GM10248 (cell line): ENCODE measurements at places on chromosomes 16 and 17.

DNA sequence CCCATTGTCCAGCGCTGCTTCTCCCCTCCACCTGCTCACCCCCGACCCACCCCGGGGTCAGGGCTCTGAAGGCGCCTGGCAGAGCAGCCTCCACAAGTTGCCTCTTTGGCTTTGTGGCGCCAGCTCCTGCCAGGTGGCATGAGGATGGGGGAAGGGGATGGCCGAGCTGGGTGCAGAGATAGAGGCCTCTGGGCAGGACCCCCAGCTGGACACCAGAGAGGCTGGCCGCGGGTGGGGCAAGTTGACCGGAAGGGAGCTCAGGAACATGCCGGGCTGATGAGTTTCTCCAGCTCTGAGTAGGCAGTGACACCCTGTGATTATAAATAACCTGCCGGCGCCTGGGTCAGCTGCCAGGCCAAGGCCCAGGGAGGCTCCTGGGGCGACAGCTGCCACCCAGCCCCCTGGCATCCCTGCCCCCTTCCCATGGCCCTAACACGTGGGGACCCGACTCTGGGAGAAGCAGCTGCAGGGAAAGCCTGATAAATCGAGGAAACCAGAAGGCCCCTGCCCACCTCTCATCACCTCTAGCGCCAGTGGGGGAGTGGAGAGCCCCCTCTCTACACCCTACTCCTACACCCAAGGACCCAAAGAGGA, 729 bp downstream of the P2RX5 start:
- DNase-seq: no peak

DNA sequence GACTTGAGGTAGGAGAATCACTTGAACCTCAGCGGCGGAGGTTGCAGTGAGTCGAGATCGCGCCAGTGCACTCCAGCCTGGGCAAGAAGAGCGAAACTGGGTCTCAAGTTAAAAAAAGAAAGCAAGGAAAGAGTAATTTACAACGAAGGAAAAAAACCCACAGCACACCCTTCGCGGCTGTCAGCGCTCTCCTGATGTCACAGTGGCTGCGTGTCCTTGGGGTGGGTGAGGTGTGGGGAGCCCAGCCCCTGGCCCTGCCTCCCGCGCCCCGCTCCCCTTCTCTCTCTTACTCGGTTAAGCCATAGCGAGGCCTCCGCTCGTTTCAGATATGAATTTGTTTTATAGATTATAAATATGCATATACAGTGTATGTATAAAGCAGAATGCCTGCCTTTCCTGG, 740 bp upstream of the JPT2 start:
- DNase-seq: no peak

GRCh38 chr16:4895366-4895765, 41.6 kb downstream of the PPL start:
- no peak for DNase-seq

DNA sequence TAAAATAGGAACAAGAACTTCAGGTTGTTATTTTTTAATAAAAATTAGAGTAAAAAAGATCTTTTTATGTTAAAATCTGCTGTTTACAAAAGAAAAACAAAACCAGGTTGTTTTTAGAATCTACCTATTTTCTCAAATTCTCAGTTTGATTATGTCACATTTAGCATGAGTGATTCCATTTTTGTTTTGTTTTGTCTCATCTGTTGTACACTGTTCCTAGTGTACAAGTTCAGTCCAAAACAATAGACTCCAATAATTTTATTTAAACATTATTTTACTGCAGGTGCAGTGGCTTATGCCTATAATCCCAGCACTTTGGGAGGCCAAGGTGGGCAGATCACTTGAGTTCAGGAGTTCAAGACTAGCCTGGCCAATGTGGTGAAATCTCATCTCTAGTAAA, 2142.7 kb downstream of the TP53TG3F start:
- no peak for DNase-seq

- no peak for DNase-seq
These were observed at the start of gene TNK1 for GRCh38 chr17:7380855-7381683. TNK1 (plus strand) TSS chr17:7381089; CDS start chr17:7382927, 1,838 bp downstream.

DNA sequence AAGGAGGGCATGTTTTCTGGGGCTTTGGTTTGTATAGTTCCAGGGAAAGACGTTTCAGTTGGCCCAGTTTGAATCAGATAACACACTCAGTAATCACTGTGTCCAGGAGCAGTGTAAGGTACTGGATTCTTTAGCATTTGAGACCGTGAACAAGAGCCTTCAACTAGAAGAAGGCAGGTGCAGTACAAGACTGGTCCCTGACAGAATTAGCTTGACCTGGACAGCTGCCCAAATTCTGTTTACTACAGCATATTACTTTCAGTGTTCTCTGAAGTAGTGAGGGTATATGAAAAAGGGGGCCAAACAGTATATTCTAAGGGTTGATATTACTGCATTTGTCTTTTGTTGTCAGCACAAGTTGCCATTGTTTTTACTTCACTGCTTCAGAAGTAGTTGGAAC, 81.3 kb downstream of the COX10 start:
- no peak for DNase-seq

DNA sequence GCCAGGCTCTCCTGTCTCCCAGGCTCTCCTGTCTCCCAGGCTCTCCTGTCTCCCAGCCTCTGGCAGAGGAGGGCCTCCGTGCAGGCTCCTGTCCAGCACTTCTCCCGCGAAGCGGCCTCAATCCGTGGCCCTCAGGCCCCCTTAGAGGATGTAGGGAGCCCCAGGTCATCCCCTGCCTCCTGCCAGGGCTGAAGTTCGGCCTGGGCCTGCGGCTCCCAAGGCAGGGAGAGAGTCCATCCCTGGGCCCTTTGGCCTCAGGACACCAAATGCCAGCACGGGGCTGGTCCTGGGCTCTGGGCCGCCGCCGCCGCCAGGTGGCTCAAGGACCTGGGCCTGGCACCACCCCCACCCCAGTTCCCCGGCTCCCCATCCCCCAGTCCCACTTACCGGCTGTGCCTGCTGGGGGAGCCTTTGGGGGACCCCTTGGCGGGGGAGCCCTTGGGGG, 370 bp downstream of the EVPL start:
- no peak for DNase-seq

GRCh38 chr17:28951991-28952975, 965 bp upstream of the PHF12 start:
- peak; percentile 92 for DNase-seq
